Skeletal muscle cell (primary cell): ENCODE measurements at places on chromosomes 3 and 15.

DNA sequence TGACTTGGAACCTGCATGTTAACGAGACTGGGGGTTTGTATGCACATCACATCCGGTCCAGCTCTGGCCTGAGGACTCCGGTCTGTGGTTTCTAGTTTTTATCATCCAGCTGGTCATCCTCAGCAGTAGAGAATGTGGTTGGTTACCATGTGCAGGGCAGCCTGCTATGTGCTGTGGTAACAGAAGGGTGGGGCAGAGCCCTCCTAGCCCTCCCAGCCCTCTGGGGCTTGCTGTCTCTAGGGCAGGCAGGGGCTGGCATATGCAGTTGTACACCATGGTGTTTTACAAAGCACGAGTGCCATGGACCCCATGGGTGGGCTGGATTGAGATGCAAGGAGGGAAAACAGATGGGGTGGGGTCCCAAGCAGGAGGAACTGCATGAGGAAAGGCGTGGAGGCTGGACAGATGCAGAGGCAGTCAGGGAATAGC lies 70.2 kb downstream of the APBA2 start:
- DNase-seq: no peak

DNA sequence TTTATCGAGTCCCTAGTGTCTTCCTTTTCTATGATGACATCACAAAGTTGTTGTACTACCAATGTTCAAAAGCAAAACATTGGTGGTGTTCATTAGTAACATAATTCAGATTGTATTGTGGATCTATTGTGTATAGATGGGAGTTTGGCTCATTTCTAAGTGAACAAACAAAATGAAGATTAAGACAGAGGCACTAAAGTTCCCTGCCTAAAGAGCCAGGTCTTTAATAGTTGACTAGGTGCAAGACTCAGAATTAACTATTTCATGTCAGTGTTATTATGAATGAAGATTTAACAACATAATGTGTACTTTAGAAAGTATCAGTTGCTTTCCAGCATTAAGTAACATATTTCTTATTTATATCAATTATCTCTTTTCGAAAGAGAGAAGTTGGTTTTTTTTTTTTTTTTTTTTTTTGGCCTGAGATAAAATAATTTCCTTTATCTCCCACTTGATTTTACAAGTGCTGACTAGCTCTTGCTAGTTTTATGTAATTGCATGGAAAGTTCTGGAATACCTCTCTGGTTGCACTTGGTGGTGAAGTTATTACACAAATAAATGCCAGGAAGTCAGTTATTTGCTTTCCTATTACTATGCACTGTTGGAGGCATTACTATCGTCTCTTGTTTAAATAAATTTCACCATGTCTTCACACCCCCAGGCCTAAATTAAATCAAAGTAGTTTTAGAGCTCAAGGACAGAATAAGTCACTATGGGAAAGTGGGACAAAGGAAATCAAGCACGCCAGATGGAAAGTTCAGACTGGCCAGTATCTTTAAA lies 48.7 kb downstream of the NAALADL2 start:
- no peak for DNase-seq

DNA sequence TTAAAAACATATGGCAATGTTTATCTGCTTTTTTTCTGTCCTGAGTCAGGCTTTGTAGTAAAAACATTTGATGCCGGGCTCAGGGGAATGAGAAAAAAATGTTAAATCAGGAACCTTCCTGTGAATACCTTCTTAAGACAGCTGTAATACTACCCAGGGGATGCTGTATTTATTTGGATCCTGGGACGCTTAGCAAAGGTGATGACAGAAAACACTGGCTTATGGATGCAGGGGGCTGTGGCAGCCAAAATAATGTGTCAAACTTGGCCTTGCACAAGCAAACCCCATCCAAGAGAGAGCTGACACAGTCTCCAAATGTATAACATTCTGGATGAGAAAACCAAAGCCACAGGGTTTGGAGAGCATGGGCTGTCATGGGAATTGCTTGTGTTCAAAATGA lies 438.2 kb upstream of the PROK2 start:
- DNase-seq: peak; percentile 96

GRCh38 chr15:89093509-89093908 lies 5.3 kb downstream of the ABHD2 start:
- DNase-seq: no peak

DNA sequence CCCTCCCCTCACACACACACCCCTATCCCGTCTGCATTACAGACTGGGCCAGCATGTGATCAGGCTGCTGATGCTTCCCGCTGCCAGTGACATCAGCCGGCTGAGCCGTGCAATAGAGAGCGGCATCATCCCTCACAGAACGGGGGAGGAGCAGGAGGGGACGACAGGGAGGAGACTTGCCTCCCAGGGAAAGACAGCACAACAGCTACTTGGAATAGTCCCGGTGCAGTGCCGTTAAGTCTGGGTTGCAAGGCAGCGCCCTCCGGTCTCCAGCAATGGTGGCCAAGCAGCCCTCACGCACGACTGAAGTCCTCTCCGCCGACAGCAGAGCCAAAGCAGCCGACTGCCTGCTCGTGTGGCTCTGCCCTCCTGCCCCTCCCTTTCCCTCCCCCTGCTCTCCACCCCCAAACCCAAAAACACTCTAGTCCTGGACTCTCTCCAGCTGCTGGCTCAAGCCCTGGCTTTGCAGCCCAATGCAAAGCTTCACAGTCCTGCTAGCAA lies 31.5 kb upstream of the RPS17 start:
- peak; percentile 60 for DNase-seq

GRCh38 chr3:197362081-197362480 lies 63.7 kb upstream of the DLG1 start:
- peak; percentile 45 for DNase-seq
